ENCODE measurements at places on chromosomes 12 and 14. TPM values are rescaled to one million over a fixed set of nuclear protein-coding genes. Genes with fewer than 3 reads are reported as not detected.

TMEM30B gene
- polyA plus RNA-seq = 2.5 TPM

CCDC198 gene
- polyA plus RNA-seq = 5.1 TPM

DLK1 gene
- polyA plus RNA-seq = 2,303 TPM

SYT1 gene
- 2.0 TPM for polyA plus RNA-seq

GRCh38 chr14:22210906-22211305, 378.1 kb downstream of the DAD1 start:
- DNase-seq = peak; percentile 39
- H3K4me3 ChIP-seq = no peak overlapping the region

DNA sequence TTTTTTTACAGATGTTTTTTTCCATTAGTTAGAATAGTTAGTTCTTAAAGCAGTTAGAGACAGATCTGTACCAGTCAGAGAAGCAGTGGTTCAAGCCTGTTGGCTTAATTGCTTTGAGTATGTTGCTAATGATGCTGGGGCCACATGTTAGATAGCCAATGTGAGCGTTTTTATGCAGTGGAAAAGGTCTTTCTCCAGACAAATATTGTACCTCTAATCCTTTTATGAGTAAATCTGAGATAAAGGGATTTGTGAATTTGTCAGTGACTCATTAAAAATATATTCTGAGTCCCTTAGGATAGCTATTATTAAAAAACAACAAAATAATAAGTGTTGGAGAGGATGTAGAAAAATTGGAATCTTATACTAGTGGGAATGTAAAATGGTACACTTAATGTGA, 154.2 kb downstream of the MSRB3 start:
- H3K36me3 ChIP-seq = no peaks in the 10 kb centered on the region
- no peak for DNase-seq
- H3K4me3 ChIP-seq = no peak overlapping the region
- H3K27me3 ChIP-seq = no peaks in the 10 kb centered on the region
- no peaks in the 10 kb centered on the region for H3K4me1 ChIP-seq

- no peak overlapping the region for H3K4me3 ChIP-seq
- DNase-seq = no peak
- no peaks in the 10 kb centered on the region for H3K4me1 ChIP-seq
- no peaks in the 10 kb centered on the region for H3K36me3 ChIP-seq
- H3K27me3 ChIP-seq = no peaks in the 10 kb centered on the region
These were observed 56.4 kb downstream of the RASSF9 start for GRCh38 chr12:85779768-85780167.

- DNase-seq = peak; percentile 79
- H3K4me3 ChIP-seq = no peak overlapping the region
- H3K36me3 ChIP-seq = peaks cover 51% of the 10 kb centered on the region
- H3K27me3 ChIP-seq = no peaks in the 10 kb centered on the region
These were observed 6.3 kb downstream of the ZFP36L1 start for GRCh38 chr14:68786491-68787091.

DNA sequence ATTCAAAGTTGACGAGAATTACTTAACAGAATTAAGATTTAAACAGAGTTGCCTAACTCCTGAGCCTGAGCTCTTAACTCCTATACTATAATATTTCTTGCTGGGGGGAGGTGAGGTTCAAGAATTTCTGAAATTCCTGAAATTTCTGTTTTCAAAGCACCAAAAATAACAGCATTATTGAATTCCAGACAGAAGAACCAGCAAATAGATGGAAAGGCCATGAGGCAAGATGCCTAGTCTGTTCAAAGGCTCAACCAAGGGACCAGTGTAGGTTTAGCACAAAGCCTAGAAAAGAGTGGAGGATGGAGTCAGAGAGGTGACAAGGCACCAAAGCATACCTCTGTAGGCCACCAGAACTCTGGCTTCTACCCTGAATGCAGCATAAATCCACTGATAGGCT, 76.4 kb downstream of the PPP1R12A start:
- no peak overlapping the region for H3K4me3 ChIP-seq
- H3K27me3 ChIP-seq = no peaks in the 10 kb centered on the region
- peaks cover 3% of the 10 kb centered on the region for H3K36me3 ChIP-seq
- no peak overlapping the region for H3K27ac ChIP-seq
- H3K4me1 ChIP-seq = no peaks in the 10 kb centered on the region

DNA sequence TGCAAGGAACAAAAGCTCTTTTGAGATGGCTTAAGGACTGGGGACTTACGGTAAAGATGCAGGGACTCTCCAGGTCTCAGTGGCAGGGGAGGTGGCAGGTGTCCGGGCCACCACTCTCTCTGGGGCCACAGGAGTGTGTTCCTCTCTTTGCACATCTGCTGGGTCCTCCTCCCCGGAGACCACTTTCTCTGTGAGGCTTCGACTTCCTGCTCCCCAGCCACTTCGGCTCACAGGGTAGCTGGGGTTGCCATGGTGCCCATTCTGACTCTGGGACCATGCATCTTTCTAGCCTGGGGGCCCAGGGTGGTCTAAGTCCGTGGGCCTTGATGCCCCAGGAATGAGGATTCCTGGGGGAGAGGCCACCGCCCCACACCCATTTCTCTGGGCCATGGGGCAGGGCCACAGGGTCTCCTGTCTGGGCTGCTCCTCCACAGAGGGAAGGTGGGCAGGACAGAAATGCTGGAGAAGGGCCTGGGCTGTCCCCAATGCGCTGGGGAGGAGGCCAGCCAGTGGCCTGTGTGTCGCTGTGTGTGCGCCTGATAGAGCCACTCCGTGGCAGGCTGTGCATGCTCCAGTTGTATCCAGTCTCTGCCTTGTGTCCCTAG, 38.5 kb downstream of the CCDC92 start:
- H3K4me3 ChIP-seq = no peak overlapping the region
- DNase-seq = no peak
- peaks cover 36% of the 10 kb centered on the region for H3K36me3 ChIP-seq
- H3K4me1 ChIP-seq = peaks cover 11% of the 10 kb centered on the region
- H3K27ac ChIP-seq = no peak overlapping the region

GRCh38 chr12:58268069-58268468, 326.7 kb downstream of the ATP23 start:
- peak overlapping the region; percentile 33 for H3K27ac ChIP-seq
- no peaks in the 10 kb centered on the region for H3K36me3 ChIP-seq
- DNase-seq = peak; percentile 79
- H3K4me1 ChIP-seq = peaks cover 6% of the 10 kb centered on the region

GRCh38 chr14:69321601-69322330, 61.8 kb downstream of the GALNT16 start:
- peak; percentile 23 for DNase-seq
- H3K27ac ChIP-seq = no peak overlapping the region
- H3K36me3 ChIP-seq = peaks cover 6% of the 10 kb centered on the region
- H3K27me3 ChIP-seq = no peaks in the 10 kb centered on the region

DNA sequence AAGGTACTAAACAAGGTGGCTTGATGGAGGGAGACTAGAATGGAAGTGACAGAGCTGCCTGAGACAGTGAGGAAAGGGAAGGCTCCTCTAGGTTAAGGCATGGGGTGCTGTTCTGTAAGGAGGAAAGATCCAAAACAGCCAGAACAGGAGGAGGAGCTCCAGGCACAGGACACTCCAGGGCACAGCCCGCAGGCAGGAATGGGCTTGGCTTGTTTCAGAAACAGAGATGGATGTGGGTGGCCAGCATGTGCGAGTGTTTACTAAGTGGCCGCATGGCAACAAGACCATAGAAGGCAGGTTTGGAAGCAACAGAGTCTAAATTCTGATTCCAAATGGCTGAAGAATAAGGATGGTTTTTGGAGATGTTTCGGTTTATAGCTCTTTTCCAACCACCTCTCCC, 889.1 kb downstream of the AACS start:
- no peaks in the 10 kb centered on the region for H3K4me1 ChIP-seq
- H3K27me3 ChIP-seq = no peaks in the 10 kb centered on the region
- no peaks in the 10 kb centered on the region for H3K36me3 ChIP-seq

Measured in muscle of leg (tissue), 16 donors.